ENCODE measurements at places on chromosomes 1 and 21. TPM values are rescaled to one million over a fixed set of nuclear protein-coding genes. Genes with fewer than 3 reads are reported as not detected.

MEX3A gene
- 91.8 TPM for total RNA-seq

DNA sequence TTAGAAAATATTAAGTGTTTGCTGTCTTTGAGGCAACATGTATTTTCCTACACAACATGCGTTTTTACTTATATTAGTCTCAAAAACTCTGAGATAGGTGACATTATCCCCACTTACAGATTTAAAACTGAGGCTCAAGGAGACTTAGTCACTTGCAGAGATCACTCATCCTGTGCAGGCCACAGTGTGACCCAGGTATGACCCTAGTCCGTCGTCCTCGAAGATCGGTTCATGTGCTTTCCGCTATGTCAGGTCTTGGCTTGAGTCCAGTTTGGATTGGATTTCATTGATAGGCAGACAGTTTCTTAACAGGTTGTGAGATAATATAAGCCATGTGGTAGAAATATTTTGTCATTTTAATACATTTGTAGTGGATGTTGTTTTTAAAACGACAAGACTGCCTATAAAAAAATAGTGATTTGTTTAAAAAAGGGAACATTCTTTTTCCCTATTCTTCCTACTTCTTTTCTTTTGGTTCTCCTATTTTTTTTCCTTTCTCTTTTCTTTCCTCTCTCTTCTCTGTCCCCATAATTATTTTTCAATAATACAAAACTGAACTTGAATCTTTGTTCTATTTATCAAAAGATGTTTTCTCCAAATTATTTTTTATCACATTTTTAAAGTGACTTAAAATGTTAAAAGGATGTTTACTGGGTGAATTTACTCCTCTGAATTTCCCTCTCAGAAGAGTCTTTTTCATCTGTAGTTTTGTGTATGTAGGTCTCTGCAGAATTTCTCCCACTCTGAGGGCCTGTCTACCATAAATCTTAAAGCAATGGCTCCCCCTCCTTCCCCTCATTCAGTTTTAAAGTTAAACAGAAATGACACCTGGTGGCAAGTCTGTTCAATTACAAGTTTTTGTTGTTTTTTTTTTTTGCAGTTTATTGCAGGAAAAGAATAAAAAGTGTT is 81.8 kb downstream of the PHTF1 start:
- no peaks in the 10 kb centered on the region for H3K4me1 ChIP-seq
- H3K27me3 ChIP-seq = no peaks in the 10 kb centered on the region
- no peak overlapping the region for H3K4me3 ChIP-seq
- DNase-seq = no peak
- no peak overlapping the region for H3K27ac ChIP-seq

DNA sequence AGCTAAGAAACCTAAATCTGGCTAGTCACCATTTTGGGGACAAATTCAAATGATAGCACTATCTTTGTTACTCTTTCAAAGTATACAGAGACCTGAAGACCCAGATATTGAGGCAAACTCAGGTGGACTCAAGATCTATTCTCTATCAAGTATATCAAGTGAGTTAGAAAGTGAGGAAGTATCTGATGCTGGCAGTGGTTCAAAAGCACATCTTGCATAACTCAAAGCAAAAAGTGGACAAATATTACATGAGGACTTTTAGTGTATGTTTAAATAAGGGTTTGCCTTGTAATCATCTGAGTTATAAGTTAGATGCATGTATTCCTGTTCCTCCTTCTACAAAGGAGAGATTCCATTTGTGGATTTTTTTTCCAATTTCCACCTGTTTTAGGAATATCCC is 338.4 kb downstream of the DISC1 start:
- no peaks in the 10 kb centered on the region for H3K4me1 ChIP-seq
- no peak for DNase-seq
- no peaks in the 10 kb centered on the region for H3K36me3 ChIP-seq
- H3K4me3 ChIP-seq = no peak overlapping the region
- no peaks in the 10 kb centered on the region for H3K27me3 ChIP-seq

GRCh38 chr1:15476927-15477326 is 1.0 kb downstream of the CELA2B start:
- no peaks in the 10 kb centered on the region for H3K27me3 ChIP-seq
- DNase-seq = no peak
- no peaks in the 10 kb centered on the region for H3K36me3 ChIP-seq
- no peak overlapping the region for H3K4me3 ChIP-seq
- H3K27ac ChIP-seq = no peak overlapping the region
- H3K4me1 ChIP-seq = no peaks in the 10 kb centered on the region
